ENCODE measurements at places on chromosomes 11 and 22.

DNA sequence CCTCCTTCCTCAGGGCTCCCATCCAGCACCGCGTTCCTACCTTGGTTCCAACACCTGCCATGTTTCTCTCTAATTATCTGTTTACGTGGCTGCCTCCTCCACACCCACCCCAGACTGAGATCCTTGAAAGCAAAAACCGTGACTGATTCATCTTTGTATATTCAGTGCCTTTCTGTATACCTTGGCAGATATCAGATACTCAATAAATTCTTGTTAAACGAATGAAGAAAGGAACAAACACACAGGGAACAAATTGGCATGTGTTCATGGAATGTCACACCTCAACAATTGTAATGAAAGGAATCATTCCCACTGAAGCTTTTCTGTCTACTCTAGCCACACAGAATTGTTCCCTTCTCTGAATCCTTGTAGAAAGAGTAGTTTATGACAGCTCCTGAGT, 20.4 kb upstream of the LRRC55 start:
- DNase-seq = no peak

- no peak for DNase-seq
These were observed 278.0 kb upstream of the ANO3 start for GRCh38 chr11:26053966-26054365.

DNA sequence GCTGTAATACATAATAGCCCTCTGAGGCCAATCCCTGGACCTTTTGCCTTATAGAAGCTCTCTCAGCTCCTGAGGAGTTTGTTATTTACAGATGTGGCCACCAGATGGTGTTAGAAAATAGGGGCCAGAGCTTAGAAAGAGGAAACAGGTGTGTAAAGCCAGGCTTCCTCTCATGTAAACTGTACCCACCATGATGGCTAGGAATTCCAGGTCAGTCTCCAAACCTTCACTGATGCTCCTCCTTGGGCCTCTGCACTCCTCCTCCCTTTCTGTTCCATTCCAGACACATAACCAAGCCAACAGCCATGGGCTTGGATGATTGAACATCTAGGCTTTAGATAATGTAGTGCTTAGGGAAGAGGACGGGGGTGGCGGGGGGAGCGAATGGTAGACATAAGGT, 39.7 kb downstream of the USP35 start:
- DNase-seq = no peak

GRCh38 chr22:44137415-44137814, 43.3 kb upstream of the PARVG start:
- no peak for DNase-seq

- DNase-seq = no peak
These were observed 1158.5 kb downstream of the JRKL start for GRCh38 chr11:97548280-97548679.

Measured in activated T-helper 1 cell treated with anti-CD3 and anti-CD28 coated beads, Interleukin-2, amount 50 U/mL, for 16 hours (primary cell).